ENCODE measurements at places on chromosomes 11 and 22.
A peak's percentile ranks its signal among the peaks of the same experiment; 100 is the strongest.

DNA sequence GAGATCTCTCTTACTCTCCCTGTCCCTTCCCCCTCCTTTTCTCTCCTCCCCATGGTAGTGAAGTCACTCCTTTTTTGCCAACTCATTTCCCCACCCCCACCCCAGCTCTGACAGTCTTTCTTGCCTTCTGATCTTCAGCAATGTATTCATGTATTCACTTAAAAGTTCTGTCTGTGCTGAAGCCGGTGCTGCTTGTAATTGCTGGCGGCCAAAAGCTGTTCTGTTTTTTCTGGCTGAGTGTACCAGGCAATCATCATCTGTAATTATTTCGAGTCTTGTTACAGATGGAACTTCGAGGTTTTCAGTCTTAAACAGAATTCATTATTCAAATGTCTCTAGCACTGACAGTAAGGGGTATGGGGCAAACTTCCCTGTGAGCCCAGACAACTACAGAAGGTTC, 99.5 kb downstream of the SPATA19 start:
- DNase-seq, result no peak

DNA sequence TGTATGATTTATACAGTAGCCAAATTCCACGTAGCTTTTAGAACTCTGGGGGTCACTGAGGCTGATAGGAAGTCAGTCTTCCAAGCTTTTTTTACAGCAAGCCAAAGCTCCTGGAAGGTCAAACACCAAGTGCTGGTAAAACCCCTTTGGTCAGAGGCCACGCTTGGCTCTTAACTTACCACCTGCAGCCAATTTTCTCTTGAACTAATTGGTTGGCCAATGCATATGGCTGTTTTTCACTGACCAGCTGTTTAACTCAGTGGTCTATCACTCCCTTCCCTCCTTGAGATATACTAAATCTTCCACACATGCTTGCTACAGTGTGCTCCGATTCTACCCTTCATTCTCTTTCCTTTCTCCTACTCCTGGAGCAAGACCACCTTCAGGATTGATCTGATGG, 116.0 kb downstream of the FAR1 start:
- DNase-seq, result no peak

GRCh38 chr11:28132548-28132947, 24.4 kb downstream of the METTL15 start:
- DNase-seq, result no peak

DNA sequence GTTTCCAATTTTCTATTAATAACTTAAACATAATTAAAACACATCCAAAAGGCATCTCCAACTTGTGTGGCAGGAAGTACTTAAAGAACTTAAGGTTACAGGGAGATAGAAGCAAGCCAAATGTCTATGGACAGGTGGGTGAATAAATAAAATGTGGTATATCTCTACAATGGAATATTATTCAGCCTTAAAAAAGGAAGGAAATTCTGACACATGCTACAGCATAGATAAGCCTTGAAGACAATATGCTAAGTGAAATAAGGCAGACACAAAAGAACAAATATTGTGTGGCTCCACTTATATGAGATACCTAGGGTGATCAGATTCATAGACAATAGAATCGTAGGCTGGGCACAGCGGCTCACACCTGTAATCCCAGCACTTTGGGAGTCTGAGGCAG, 109.6 kb downstream of the WT1 start:
- DNase-seq, result no peak

DNA sequence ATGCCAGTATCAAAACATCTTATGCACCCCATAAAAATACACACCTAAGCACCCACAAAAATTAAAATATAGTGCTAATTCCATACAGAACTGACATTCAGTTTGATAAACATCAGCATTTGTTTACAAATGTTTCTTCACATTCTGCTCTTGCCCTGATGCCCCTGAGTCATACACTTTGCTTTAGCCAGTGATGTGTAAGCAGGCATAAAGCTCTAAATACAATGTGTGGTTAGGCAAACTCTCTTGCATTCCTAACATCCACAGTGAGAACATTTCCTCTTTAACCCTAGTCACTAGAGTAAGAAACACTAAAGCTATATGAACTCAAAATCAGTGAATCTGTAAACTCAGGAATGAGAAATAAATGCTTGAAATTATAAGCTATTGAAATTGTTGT, 1060.7 kb downstream of the FAM181B start:
- DNase-seq, result no peak

DNA sequence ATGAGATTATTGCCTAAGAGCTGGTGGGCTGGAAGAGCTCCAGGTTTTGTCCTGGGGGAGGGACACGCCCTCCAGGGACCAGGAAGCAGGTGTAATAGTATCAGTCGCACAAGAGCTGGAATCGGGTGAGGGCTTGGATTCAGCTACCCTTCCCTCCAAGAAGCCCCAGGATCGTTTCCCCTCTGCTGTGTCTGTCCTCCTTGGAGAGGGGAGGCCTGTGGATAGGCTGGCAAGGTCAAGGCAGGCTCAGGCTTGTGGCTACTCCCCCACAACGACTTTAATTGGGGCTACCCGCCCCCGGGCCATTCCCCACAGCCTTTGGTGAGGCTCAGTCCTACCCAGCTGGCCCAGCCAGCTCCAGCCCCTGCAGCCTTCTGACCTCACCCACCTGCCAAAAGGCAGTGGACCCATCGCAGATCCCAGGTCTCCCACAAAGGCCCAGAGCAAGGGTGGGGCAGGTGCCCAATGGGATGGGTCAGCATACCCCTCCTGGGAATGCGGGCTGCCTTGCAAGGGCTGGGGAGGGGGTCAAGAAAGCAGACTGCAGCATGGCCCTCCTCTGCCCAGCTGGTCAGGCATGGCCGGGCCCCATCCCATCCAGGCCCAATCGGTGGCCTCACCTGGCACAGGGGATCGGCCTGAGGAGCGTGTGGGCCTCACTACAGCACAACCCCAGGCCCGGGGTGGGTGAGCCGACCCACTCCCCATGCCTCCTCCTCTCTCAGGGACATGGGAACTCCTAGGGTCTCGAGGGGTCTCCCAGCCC, 1.0 kb downstream of the CTSD start:
- no peak for DNase-seq

DNA sequence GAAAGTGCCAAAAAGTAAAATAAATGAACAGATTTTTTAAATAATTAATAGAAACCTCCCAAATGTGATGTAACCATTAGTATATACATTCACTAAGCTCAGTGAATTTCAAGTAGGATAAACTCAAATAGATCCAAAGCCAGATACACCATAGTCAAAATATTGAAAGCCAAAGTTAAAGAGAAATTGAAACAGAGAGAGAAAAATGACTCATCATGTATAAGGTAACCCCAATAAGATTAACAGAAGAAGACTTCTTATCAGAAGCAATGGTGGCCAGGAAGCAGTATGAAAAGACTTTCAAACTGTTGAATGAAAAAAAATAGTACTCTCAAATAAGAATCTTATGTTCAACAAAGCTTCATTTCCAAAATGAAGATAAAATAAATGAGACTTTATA, 70.5 kb downstream of the LUZP2 start:
- no peak for DNase-seq

DNA sequence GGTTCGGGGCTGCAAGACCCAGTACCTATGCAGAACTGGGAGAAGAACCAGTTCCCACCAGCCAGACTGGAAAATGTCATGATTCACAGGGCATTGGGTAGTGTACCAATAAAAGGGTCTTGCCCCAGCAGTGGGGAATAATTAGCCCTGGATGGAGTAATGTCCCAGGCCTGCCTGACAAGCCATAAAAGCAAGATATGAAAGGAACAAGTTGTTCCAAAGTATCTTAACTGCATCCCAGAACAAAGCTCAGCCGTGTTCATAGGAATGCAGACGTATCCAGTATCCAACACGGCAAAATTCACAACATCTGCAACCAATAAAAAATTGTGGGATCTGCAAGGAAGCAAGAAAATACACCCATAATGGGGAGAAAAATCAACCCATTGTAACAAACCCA, 47.9 kb downstream of the ASCL2 start:
- no peak for DNase-seq

GRCh38 chr11:93963072-93963471, 58.1 kb upstream of the HEPHL1 start:
- DNase-seq, result no peak

DNA sequence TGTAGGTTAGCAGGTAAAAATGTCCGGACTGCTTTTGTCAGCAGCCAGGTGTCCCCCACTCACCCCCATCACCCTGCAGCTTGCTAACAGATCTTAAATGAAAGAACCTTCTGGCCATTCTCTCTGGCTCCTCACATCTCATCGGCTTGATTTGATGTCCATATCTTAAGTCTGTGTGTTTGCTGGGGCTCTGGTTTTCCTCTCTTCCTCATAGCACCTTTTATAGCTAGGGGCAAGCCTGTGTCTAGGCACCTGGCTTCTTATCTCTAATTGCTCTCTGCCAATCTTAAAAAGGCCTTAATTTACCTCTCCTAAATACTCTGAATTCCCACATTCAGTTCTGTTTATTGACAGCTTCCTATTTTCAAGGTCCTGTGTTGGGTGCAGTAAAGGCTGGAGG, 72.0 kb downstream of the ARHGAP42 start:
- DNase-seq, result no peak

GRCh38 chr11:2549491-2549875, 104.7 kb downstream of the KCNQ1 start:
- no peak for DNase-seq

- DNase-seq, result no peak
Measured at GRCh38 chr11:95835351-95835750, 45.1 kb downstream of the CEP57 start.

- no peak for DNase-seq
Measured at GRCh38 chr22:46915950-46916730, 153.7 kb downstream of the TBC1D22A start.

GRCh38 chr11:78218707-78219492, 30.2 kb downstream of the USP35 start:
- DNase-seq, result peak; percentile 34

- DNase-seq, result no peak
Measured at GRCh38 chr22:46744581-46744980, 6.5 kb upstream of the CERK start.

DNA sequence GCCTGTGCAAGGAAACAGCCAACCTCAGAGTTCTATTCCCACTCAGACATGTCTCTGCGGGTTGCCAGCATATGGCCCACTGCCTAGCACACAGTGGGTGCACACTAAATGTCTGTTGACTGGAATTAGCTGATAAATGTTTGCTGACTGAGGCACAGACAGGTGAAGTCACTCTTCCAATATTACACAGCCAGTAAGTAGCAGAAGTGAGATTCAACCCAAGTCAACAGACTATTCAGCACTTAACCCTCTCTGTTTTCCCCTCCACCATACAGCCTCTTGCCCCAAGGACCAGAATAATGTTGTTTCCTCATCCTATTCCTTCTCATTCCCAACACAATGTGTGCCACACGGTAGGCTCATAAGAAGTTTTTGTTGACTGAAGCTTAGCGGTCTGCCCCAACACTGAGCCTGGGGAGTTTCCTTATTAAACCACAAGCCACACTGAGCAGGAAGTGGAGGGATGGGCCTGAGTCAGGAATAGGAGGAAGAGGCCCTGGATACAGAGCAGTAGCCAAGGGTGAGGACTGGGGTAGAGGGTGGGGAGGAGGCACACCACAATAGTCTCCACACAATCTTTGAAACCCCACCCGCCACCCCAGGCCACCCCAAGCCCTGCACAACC, 15.7 kb upstream of the IL10RA start:
- DNase-seq, result peak; percentile 53

Measured in activated CD8-positive, alpha-beta memory T cell treated with anti-CD3 and anti-CD28 coated beads, Interleukin-2, amount 50 U/mL, for 48 hours (primary cell).